Activated naive CD8-positive, alpha-beta T cell treated with anti-CD3 and anti-CD28 coated beads for 36 hours (primary cell): ENCODE measurements at places on chromosomes 1 and 21.
A peak's percentile ranks its signal among the peaks of the same experiment; 100 is the strongest.

- H3K36me3 ChIP-seq: no peaks in the 10 kb centered on the region
- H3K27ac ChIP-seq: no peak overlapping the region
- H3K4me1 ChIP-seq: peaks cover 18% of the 10 kb centered on the region
Measured at GRCh38 chr1:40662864-40663263, 2.6 kb downstream of the RIMS3 start.

DNA sequence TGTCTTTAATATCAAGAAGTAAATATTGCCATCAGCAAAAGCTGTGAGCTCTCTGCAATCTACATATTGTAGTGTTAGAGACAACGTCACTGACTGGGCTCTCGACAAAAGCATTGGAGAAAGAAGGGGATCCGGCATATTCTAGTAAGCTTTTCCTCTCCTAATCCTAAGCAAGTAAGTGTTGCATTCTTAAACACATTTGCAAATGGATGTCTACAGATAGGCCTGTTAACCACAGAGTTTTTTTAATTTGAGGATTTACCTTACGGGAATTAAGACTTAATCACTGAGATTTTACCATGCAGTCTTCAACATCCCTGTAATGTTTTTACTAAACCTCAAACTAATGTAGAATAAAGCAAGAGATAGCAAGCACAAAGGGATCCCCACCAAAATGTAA lies 426.5 kb upstream of the CAMK1G start:
- H3K4me3 ChIP-seq: no peak overlapping the region
- no peaks in the 10 kb centered on the region for H3K27me3 ChIP-seq
- no peaks in the 10 kb centered on the region for H3K4me1 ChIP-seq
- no peak for DNase-seq

DNA sequence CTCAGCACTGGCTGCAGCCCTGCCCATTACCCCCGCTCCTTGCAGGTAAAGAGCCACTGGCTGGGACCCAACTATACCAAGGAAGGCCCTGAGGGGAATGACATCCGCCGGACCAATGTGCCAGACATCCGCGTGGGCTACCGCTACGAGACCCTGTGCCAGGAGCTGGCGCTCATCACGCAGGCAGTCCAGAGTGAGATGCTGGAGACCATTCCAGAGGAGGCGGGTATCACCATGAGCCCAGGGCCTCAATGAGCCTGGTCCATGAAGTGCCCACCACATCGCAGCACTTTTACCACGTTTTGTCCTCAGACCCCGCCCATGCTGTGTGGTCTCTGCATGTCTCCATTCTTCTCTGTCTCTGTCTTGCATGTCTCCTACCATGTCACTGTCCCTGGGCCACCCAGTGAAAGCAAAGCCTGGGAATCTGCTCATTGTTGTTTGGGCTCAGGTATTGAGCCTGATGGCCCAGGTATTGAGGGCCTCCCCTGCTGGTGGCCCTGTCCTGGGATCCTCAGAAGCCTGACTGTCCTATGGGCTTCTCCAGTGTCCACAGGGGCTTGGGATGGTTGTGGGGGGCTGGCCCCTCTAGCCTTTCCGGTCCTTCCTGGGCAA lies 11.4 kb downstream of the AMPD2 start:
- no peak overlapping the region for H3K27ac ChIP-seq
- peaks cover 14% of the 10 kb centered on the region for H3K4me1 ChIP-seq
- no peak for DNase-seq

DNA sequence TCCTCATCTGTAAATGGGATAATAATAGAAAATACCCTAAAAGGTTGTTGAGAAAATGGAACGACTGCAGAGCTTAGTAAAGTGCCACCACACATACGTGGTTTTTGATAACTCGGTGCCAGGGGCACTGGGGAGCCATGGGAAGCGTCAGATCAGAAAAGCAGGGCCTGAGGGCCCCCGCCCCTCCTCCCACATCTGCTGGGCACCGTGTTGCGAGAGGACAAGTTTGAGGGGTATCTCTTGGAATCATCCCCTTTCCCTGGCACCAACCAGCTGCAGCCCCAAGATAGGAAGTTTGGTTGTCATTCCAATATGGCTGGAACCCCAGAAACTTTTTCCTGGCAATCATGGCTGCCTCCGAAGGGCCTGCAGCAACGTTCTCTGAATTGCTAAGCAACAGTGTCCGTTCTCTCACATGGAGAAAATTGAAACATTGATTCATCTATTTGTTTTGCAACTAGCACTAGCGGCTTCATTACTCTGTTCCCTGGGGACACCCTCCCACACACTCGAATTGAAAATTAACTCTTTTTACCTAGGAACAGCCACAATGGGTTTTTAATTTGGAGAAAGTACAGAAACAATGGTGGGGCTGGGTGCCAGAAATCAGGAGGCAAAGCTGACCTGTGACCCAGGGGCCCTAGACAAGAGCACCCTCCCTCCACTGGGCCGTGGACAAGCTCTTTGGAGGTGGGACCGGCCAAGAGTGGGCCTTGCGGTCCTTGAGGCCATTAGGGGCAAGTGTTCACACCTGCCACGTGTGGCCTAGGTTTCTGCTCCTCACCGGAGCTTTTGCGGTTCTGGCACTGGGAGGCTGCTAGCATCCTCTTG lies 190.0 kb upstream of the VAMP3 start:
- no peak overlapping the region for H3K4me3 ChIP-seq
- no peak for DNase-seq
- no peaks in the 10 kb centered on the region for H3K36me3 ChIP-seq

DNA sequence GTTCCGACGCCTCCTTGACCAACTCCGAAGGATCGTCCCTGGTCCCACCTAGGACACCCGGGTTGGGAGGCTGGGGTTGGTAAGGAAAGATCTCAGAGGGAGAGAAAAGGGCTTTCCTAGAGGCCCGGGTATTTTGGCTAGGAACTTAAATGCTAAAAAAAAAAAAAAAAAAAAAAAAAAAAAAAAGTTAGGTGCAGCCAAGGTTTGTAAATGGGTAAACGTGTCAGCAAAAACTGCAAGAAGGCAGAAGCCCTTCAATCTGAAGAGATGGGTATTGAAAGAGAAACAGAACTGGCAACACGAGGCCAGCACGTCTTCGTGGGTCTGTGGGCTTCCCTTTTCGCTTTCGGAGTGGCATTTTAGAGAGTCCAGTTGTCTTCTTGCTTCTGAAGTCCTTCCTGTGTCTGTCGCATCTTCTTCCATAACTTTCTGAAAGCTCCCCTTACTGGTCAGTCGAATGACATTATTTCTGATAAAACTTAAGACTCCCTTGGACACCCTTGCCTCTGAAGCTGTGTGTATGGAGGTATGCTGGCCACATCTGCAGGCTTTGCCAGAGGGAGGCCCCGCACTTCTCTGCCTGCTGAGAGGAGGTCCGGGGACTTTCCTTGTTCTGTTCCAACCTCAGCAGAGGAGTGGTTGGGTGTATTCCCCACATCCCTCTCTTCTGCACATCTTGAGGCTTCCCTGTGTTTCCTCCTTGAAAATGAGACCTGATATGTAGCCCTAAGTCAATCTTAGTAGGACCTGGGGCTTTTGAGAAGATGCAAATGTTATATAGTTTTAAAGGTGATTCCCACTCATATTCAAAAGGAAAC lies 745 bp downstream of the RCSD1 start:
- H3K36me3 ChIP-seq: peaks cover 41% of the 10 kb centered on the region
- H3K4me3 ChIP-seq: peak overlapping the region; percentile 93
- H3K4me1 ChIP-seq: peaks cover 62% of the 10 kb centered on the region
- peaks cover 3% of the 10 kb centered on the region for H3K27me3 ChIP-seq

GRCh38 chr1:54404939-54405897 lies 976 bp downstream of the SSBP3 start:
- peaks cover 44% of the 10 kb centered on the region for H3K36me3 ChIP-seq
- H3K4me1 ChIP-seq: peaks cover 74% of the 10 kb centered on the region
- no peaks in the 10 kb centered on the region for H3K27me3 ChIP-seq
- peak overlapping the region; percentile 79 for H3K4me3 ChIP-seq
- DNase-seq: peak; percentile 31
- H3K27ac ChIP-seq: peak overlapping the region; percentile 52

- no peaks in the 10 kb centered on the region for H3K36me3 ChIP-seq
- H3K27me3 ChIP-seq: no peaks in the 10 kb centered on the region
- no peaks in the 10 kb centered on the region for H3K4me1 ChIP-seq
- no peak overlapping the region for H3K4me3 ChIP-seq
- no peak overlapping the region for H3K27ac ChIP-seq
Measured at GRCh38 chr1:195096051-195096521, 1512.2 kb downstream of the KCNT2 start.

GRCh38 chr1:29236712-29237128 lies 398 bp downstream of the PTPRU start:
- peak overlapping the region; percentile 67 for H3K4me3 ChIP-seq
- DNase-seq: no peak
- H3K27me3 ChIP-seq: peaks cover 55% of the 10 kb centered on the region
- peaks cover 15% of the 10 kb centered on the region for H3K4me1 ChIP-seq
- no peaks in the 10 kb centered on the region for H3K36me3 ChIP-seq

- no peak for DNase-seq
- peaks cover 2% of the 10 kb centered on the region for H3K4me1 ChIP-seq
- no peaks in the 10 kb centered on the region for H3K27me3 ChIP-seq
- no peak overlapping the region for H3K27ac ChIP-seq
- H3K36me3 ChIP-seq: no peaks in the 10 kb centered on the region
Measured at GRCh38 chr1:212451416-212452322, 18.9 kb downstream of the NENF start.

- H3K36me3 ChIP-seq: peaks cover 24% of the 10 kb centered on the region
- DNase-seq: no peak
- no peak overlapping the region for H3K4me3 ChIP-seq
- H3K4me1 ChIP-seq: peaks cover 8% of the 10 kb centered on the region
- H3K27me3 ChIP-seq: no peaks in the 10 kb centered on the region
- H3K27ac ChIP-seq: no peak overlapping the region
Measured at GRCh38 chr1:193435781-193436180, 249.4 kb upstream of the B3GALT2 start.

DNA sequence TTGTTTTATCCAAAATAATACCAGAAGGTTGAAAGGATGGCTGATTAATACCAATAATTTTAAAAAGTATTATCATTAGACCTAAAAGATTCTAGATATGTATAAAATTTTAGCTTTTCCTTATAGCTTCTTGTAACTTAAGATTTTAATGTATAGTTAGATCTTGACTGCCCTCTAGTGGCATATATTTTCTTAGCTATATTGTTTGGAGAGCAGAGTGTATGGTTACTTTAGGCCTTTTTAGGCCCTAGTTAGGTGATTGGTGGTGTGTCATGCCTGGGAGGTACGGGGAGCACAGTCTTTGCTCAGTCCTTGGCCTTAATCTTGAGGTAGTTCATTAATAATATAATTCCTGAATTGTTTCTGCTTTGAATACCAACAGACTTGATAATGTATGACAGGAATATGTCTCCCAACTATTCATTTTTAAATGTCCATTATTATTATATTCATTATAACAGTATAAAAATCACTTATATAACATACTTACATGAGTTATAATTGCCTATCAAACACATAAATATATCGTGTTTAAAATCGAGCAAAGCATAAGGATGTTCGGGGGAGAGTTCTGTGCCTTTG lies 328.4 kb downstream of the ZP4 start:
- H3K27me3 ChIP-seq: peaks cover 11% of the 10 kb centered on the region
- H3K4me1 ChIP-seq: no peaks in the 10 kb centered on the region
- no peak overlapping the region for H3K27ac ChIP-seq
- no peaks in the 10 kb centered on the region for H3K36me3 ChIP-seq
- H3K4me3 ChIP-seq: no peak overlapping the region
- no peak for DNase-seq

DNA sequence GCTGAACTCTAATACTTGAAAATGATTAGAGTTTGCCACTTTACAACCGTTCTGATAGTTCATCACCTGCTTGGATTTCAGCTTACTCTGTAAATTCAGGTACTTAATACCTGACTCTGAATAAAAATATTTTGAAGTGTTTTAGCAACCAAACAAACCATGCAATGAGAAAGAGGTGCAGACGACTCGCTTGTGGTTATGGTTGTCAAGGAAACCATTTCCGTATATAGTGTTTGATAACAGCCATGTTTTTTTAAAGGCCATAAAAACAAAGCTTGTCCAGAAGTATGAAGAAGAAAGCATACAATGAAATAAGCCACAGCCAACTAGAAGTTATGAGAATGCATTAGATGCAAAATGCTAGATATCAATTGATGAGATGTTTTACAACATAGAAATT lies 167.2 kb upstream of the HMCN1 start:
- peak; percentile 15 for DNase-seq
- H3K4me3 ChIP-seq: no peak overlapping the region
- H3K4me1 ChIP-seq: peaks cover 56% of the 10 kb centered on the region
- H3K27me3 ChIP-seq: no peaks in the 10 kb centered on the region

DNA sequence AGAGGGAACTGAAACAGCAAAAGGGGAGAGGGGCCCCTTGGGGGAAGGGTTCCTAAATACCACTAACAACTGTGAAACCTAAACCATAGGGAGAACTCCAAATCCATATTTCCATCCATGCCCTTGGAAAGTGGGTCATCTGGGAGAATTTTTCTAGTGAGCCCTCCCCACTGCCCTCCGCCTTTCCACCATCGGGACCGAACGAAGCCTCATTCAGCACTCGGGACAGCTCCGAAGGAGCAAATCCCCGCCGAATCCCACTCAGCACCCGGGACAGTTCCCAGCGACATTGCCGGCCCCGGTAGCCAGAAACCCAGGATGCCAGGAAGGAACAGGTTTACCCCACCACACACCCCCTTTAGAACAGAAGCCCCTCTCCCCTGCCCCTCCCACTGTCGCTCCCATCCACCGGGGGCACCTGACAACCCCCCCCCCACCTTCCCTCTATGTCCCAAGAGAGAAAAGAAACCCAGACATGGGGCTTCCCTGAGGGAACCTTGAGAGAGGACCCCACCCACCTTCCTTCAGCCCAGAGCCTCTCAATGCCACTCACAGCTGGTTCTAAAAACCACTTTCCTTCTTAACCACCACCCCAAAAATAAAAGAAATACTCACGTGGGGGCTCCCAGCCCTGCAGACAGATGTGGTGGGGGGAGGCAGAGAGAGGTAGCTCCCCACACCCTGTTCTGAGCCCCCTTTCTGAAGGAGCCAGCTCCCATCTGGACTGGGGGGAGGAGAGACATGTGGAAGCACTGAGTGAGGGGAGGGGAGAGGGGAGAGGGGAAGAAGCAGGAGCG lies 4.5 kb downstream of the DLGAP3 start:
- DNase-seq: peak; percentile 68
- peaks cover 2% of the 10 kb centered on the region for H3K36me3 ChIP-seq
- peaks cover 82% of the 10 kb centered on the region for H3K27me3 ChIP-seq
- peaks cover 7% of the 10 kb centered on the region for H3K4me1 ChIP-seq

DNA sequence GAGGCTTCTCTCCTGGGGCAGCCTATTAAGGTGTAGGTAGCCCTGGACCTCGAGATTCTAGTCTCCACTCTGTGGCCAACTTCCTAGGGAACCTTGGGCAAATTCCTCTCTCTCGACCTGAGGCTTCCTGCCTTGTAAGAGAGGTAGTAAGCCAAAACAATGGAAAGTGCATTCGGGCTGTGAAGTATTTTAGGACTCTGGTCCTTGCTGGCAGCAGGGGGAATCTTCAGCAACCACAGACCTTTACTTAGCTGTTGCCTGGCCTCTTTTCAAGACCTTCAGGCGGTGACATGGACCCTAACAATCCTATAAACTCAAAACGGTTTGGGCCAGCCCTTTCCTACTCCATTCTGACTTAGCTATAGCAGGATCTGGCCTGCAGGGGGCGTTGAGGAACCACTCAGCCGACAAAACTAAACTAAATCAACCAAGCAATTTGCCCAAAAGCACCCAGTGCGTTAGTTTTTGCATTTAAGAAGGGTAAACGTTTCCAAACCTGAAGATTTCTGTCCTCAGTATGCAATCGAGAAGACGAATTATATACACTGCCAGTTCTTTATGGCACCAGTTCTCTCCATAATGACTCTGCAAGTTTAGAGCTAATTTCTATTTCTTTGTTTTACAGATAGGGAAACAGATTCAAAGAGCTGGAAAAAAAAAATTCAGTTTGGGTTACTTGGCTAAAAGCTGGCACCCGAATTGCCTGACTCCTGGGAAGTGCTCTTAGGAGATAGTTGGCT lies 10.9 kb upstream of the SESN2 start:
- DNase-seq: peak; percentile 77
- H3K4me3 ChIP-seq: peak overlapping the region; percentile 91
- H3K36me3 ChIP-seq: peaks cover 2% of the 10 kb centered on the region
- peak overlapping the region; percentile 100 for H3K27ac ChIP-seq
- no peaks in the 10 kb centered on the region for H3K27me3 ChIP-seq
- H3K4me1 ChIP-seq: peaks cover 51% of the 10 kb centered on the region
